ENCODE measurements at places on chromosomes 5 and 9. TPM values are rescaled to one million over a fixed set of nuclear protein-coding genes. Genes with fewer than 3 reads are reported as not detected.

DNA sequence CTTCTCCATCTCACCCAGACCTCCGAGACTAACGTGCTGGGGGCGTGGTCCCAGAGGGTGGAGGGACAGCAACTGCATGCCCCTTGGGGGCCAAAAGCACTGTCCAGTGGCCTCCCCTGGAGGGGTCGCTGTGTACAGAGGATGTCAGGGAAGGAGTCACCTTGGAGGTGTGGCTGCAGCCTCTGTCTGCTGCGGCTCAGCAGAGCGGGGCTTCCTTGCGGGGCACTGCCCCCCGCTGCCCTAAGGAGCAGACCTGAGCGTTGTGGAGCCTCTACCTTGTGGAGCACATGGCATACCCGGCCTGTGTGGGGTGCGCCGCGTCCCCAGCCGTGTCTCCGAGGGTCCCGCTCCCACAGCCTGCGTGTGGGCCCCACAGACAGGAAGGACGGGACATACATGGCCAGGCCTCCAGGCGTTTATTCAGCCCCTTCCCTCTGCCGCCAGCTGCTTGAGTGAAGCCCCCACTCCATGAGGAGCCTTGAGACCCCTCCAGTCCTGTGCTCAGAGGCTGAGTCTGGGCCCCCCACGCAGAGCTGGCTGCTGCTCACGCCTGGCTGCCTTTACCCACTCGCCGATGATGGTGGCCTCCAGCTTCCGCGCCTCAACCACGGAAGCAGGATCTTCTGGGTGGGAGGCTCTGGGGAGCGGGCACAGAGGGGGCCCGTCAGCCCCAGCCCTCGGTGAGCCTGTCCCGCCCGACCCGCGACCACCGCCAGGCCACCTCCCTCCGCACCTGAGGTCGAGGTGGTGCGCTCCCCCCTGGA is 4.2 kb downstream of the DPP7 start:
- DNase-seq = peak; percentile 49

DNA sequence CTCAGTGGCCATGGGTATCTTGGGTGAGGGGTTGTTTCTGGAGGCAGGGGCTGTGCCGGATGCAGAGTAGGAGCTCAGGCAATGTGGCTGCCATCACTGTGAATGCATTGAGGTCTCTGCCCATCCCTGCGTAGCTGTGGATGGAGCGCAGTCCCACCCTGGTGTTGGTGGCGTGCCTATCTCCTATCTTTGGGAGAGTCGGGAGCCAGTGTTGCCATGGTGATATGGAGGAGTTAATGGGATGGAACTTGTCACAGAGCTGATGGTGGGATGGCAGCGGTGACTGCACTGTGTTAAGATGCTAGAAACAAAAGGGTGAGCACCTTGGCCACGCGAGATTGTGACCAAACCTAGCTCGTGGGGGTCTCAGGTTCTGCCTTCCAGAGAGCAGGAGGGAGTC is 197.3 kb downstream of the MELK start:
- DNase-seq = no peak

The EIF4EBP3 gene
- polyA plus RNA-seq = 43.8 TPM

GRCh38 chr5:52943808-52944207 is 45.3 kb upstream of the ITGA2 start:
- no peak for DNase-seq

DNA sequence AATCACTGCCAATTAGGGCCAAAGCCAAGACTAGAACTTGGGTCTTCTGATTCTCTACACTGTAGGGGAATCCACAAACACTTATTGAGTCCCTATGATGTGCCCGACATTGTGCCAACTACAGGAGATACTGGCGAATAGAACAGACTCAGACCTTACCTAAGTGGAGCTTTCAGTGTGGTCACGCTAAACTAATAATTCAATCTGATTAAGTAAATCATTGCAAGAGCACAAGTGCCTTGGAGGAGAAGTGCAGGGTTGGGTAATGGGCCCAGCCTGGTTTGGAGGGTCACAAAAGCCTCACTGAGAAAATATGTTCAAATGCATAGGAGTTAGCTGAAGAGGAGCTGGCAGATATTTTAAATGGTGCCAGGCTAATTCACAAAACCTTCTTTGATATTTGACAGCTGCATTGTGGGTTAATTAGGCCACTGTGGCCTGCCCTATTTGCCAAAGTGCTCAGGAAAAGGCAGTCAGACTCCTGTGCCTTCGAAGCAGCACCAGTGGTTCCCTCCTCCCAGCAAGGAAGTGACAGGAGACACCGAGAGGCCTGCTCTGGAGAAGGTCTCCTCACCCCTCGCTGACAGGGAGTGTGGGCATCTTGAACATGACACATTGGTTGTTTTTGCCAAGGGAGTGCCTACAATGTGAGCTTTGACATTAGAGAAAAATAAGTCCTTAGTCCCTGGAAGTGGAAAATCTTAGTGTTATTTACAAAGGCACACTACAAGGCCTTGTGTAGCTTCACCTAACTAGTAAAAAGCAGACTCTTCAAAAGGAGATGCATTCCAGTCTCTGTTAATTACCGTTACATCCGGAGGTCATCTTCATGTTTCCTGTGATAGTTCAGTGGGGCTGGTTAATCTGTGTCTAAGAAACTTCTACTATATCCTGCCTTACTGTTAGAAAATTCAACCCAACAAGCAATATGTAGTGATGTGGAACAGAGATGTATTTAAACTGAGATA is 24.1 kb upstream of the TRAF1 start:
- no peak for DNase-seq

The PCDHB10 gene
- polyA plus RNA-seq = 0.13 TPM

DNA sequence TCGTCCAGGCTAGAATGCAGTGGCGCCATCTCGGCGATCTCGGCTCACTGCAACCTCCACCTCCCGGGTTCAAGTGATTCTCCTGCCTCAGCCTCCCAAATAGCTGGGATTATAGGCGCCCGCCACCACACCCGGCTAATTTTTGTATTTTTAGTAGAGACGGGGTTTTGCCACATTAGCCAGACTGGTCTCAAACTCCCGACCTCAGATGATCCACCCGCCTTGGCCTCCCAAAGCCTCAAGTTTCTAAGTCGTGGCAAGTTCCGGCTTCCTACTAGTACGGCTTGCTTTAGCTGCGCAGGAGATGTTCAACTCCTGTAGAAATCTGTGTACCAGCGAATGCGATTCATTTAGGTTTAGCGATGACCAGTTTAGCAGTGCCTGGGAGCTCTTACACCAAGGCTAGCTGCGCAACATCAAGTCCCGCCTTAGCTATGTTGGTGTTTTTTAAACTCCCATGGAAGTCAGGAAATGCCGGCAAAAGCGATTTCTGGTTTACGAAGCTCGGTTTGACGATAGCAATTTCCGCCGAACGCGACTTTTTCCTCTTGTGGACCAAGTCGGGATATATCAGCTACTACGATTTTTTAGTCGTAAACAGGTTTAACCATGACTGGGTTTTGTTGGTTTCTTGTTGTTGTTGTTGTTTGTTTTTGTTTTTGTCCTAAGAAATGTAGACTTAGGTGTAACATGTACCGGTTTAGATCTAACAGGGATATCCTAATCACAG is 46.4 kb downstream of the ANXA2R start:
- DNase-seq = peak; percentile 54

The MARCHF3 gene
- 6.0 TPM for polyA plus RNA-seq

GRCh38 chr5:118789366-118789765 is 199.0 kb downstream of the DTWD2 start:
- DNase-seq = no peak

DNA sequence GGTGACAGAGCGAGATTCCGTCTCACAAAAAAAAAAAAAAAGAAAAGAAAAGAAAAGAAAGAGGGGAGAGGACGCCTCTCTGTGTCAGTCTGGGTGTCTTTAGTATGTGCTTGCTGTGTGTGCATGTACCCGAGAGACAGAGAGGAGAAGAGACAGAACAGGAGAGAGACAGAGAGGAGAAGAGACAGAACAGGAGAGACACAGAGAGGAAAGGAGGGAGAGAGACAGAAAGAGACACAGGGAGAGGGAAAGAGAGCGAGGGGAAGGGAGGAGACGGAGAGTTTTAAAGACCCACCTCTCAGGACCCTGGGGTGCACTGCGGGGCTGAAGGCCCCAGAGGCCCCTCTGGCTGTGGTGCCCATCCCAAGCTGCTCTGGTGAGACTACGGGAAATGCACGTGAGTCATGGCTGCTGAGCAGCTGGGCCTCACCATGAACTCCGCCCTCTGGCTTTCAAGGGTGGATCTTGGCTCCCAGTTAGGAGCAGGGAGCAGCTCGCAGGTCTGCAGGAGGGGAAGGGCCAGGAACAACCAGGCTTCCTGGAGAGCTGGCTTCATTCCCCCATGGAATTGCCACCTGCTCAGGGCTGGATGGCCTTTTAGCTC is 7.9 kb downstream of the SLC6A3 start:
- no peak for DNase-seq

- DNase-seq = no peak
Measured at GRCh38 chr5:9365512-9365911, 180.4 kb downstream of the SEMA5A start.

GRCh38 chr5:13558408-13558807 is 386.1 kb downstream of the DNAH5 start:
- no peak for DNase-seq

DNA sequence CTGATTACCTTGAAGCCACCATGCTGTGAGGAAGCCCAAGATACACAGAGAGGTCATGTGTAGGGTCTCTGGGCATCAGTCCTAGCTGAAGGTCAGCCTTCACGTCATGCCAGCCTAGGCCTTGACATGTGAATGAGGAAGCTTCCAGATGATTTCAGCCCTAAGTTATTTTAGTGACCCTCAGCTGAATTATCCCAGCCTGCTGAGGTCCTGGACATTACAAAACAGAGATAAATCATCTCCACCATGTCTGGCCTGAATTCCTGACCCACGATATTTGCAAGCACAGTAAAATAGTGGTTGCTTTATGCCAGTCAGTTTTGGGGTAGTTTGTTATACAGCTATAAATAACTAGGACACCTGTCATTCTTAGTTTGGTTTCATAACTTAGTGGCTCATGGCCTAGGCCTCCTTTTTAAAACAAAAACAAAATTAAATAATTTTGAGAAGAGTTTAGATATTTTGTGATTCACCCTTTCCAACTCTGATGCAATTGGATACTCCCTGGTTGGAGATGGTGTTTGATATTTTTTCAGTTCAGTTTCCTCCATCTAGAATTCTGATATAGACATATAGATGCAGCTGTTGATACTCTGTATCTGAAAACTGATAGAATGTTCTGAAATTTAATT is 571.3 kb upstream of the CLINT1 start:
- DNase-seq = no peak

The FGD3 gene
- 0.58 TPM for polyA plus RNA-seq

GRCh38 chr9:68913054-68913453 is 100.9 kb downstream of the PRKACG start:
- no peak for DNase-seq

- no peak for DNase-seq
Measured at GRCh38 chr5:72291601-72292000, 28.4 kb downstream of the MRPS27 start.

DNA sequence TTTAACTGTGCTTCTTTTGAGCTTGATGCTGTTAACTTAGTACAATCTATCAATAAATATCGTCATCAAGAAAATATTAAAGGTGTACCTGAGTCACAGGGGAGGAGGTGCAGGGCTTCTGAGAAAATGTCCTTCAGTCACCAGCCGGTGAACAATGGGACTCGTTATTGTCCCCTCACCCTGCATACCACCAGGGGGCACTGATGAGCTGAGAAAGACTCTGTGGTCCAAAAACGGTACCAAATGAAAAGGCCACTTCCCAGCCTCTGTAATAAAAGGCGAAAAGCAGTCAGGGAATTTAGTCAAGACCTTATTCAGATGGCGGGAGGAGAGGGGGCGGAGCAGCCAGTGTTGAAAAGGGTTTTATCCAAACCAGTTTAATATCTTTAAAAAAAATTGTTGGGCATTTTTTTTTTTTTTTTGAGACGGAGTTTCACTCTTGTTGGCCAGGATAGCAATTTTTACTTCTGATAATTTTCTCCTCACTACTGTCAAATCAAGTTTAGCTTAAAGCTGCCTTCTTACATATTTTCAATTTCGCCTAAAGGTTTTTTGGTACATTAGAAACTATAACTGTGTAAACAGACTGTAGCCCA is 271.9 kb upstream of the ADAMTS16 start:
- peak; percentile 39 for DNase-seq

The FBP2 gene
- polyA plus RNA-seq = 69.6 TPM

DNA sequence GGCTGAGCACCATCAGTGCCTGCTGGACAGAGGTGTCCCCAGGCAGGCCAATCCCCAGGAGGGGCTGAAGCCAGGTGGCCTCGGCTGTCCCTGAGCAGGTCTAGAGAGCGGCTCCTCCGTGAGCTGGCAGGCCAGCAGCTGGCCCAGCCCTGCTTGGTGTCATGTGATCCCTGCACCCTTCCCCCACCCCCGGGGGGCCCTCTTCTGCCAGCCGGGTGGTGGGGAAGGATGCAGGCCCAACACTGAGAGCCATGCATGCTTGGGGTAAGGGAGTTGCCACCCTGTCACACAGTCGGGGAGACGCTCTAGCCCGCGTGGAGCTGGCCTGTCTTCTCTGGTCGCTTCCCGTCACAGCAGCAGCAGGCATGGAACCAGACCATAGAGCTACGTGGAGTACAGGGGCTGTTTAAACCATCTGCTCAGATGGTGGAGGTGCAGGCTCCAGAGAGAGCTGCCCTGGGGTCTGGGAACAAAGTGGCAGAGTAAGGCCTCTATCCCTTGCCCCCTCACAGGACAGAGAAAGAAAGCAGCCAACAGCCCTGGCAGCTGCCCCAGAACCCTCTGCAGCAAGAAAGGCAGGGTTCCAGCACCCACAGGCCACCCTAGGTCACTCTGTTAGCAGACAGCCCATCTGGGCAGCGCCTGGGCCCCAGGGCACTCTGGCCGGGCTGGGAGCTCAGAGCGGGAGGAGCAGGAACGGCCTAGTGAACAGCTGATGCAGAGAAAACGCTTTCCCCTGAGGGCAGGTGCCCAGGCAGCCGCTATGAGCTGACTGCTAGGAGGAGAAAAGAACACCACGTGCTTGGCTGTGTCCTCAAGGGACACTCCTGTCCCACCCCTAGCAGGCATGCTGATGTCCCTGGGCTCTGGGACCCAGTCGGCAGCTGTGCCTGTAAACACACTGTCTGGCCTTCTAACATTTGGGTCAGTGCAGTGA is 6.8 kb downstream of the RALGDS start:
- peak; percentile 67 for DNase-seq

DNA sequence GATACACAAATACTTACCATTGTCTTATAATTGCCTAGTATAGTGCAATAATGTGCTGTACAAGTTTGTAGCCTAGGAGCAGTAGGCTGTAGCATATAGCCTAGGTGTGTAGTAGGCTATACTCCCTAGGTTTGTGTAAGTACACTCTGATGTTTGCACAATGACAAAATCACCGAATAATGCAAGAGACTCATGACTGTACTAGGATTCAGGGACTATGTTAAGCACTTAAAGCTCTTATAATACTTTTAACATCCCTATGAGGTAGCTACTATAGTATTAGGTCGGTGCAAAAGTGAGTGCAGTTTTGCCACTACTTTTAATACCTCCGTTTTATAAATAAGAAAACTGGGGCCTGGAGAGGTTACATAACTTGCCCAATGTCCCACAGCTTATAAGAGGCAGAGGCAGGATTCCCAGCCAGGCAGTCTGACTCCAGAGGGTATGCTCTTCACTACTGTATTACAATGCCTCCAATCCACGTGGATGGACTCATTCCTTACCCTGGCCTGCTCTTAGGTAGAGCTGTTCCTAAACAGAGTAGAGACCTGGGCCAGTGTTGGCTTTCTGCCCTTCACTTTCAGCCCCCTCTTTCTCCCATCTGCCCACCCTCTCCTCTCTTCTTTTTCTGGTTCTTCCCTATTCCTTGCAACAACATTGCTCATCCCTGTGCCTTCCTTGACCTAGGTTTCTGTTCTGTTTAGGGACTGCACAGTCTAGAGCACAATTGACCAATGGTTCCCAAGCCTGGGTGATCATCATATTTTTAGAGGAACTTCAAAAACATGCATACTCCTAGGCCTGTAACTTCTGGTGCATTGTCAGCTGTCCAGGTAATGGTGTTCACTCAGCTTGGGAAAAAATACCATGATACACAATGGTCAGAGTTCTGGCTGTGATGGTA is 114.0 kb downstream of the CARTPT start:
- no peak for DNase-seq
